Pons (tissue), 1 donor: ENCODE measurements at places on chromosomes 1 and 21.
A peak's percentile ranks its signal among the peaks of the same experiment; 100 is the strongest.

DNA sequence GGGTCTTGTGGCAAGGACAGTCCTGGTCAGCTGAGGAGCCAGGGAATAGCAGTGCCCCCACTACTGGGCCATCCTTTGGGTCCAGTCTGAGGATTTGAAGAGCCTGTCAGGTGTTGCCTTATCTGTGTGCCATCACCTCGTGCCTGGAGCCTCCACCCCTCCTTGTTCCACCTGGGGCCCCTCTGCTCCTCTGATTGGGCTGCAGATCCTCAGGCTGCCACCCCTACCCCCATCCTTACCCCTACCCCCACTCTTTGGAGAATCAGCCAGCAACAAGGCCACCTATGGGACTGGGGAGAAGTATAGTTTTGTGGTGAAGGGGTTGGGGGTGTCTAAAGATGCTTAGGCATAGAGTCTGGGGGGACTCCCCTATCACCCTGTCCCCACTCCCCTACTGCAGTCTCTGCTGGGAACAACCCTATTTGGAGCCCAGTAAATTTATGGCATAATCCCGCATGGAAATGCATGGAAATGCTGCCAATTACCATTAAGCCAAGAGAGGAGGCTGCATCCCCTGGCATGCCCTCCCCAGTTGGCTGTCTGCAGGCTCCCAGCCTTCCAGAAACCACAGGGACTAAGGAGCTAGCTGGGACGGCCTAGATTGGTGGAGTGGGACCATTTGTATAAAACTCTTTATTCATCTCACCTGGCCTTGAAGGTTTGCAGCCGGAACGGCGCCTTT, 142.7 kb upstream of the CSF3R start:
- DNase-seq: no peak

DNA sequence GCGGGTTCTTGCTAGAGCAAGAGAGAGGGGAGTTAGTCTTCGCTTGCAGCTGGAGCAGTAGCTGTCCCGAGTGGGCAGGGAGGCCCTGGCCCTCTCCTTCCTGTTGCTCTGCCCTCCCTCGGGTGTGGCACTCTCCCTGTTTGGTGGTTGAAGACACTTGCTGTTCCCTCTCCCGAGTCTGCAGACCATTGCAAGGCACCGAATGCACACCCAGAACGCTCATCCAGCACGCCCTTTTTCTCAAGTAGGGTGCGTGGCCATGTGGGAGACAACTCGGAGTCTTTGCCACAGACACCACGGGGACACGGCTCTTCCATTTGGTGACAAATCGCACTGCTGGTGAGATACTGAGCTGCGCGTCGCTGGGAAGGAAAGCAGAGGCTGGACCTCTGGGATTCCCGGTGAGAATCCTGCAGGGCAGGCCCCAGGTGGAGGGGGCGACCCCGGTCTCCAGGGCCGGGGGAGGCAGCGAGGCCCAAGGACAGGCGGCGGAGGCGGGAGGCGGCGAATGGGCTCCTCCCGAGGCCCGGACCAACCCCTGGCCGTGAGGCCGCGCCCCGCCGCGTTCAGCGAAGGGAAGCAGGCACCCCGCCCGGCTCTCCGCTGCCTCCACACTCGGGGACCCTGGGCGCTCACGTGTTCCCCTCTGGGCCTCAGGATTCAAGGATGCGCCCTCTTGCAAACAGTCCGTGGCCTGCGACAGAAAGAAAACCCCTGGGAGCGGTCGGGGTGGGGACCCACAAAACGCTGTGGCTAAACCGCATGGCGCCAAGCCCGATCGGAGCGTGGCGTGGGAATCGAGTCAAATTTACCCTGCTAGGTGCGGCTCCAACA, 10.4 kb upstream of the TMEM200B start:
- DNase-seq: no peak

- DNase-seq: no peak
Observed at GRCh38 chr1:18018366-18018765, 89.2 kb upstream of the IGSF21 start.

- no peak for DNase-seq
Observed at GRCh38 chr1:44293761-44294315, 61.2 kb downstream of the ERI3 start.

GRCh38 chr1:235366286-235366685, 941 bp upstream of the TBCE start:
- DNase-seq: no peak

- DNase-seq: peak; percentile 58
Observed at GRCh38 chr1:212433577-212434462, 1.1 kb downstream of the NENF start.

DNA sequence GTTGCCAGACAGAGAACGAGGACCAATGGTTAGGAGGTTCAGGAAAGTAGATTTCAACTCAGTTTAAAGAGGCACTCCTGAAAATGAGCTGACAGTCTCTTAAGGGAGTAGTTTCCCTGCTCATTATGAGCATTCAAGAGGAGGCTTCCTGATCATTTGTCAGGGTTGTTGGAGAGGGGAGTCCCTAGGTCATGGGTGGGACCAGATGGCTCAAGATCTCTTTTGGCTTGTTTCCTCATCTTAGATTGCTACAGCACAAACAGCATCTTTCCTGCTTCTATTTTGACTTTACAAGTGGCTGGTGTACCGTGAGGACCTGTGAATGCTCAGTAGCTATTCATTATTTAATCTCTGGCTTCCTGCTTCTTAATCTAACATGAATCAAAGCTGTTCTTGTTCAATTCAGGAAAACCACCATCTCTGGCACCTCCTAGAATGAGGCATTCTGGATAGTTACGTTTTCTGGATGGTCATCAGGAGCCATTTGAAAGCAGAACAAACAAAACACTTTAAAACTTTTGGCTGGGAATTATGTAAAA, 47.6 kb downstream of the PEX14 start:
- DNase-seq: no peak

GRCh38 chr1:226569879-226570547, 21.4 kb downstream of the STUM start:
- DNase-seq: no peak

GRCh38 chr1:201889090-201889968, 631 bp downstream of the SHISA4 start:
- DNase-seq: no peak

DNA sequence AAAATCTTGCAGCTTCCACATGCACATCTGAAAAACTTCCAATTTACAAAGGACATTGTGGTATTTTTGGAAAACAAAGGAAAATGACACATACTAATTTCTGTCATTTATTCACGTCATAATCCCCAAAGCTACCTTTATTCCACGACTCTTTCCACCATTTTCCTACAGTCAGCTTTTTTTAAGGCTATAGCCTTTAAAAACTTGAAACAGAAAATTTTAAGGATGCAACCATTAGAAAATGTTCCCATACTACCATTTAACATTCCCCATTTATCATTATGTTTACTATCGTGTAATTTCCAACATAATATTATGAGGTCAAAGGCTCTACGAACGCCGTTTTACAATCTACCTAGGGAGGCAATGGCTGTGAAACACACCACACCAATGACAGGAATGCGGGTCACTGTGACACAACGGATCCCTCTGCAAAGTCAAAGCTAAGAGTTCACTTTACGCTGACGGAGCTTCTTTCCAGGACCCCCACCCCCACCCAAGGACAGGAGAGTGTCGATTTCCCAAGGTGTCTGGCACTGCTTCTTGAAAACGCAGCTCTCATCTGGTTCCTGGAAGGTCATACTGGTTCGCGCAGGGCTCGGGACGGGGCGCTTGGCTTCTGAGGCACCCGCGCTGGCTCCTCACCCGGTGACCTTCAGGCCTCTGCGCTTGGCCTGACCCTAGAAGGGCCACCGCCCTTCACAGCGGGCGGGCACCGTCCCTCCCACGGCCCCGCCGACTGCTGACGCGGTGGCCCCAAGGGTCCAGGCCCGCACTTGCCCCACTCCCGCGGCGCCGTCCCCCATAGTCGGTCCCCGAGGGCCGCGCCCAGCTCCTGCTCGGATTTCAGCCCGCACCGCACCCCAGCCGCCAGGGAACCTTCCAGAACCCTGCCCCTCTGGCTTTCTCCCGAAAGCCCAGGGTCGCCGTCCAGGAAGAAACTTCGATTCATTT, 50.5 kb upstream of the ATF3 start:
- DNase-seq: no peak

- DNase-seq: peak; percentile 92
Observed at GRCh38 chr1:30847358-30847972, 61.1 kb downstream of the SDC3 start.
